Lower leg skin (tissue), 4 donors: ENCODE measurements at places on chromosomes 3 and 15.
A peak's percentile ranks its signal among the peaks of the same experiment; 100 is the strongest.

DNA sequence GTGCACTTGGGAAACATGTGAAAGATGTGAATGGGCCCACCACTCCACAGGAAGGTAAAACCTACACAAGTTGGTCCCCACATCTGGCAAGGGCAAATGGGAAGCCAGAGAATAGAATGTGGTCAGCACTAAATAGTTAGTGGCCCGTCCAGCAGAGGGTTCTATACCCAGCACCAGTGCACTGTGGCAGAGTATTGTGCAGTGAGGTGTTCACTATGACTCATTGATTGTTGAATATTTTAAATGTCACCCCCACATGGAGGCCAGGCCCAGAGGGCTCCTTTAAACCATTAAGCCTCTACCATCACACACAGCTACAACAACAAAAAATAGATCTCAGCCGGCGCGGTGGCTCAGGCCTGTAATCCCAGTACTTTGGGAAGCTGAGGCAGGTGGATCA, 11.7 kb downstream of the FRMD5 start:
- DNase-seq = no peak

GRCh38 chr3:55322638-55323037, 164.5 kb downstream of the WNT5A start:
- DNase-seq = no peak

DNA sequence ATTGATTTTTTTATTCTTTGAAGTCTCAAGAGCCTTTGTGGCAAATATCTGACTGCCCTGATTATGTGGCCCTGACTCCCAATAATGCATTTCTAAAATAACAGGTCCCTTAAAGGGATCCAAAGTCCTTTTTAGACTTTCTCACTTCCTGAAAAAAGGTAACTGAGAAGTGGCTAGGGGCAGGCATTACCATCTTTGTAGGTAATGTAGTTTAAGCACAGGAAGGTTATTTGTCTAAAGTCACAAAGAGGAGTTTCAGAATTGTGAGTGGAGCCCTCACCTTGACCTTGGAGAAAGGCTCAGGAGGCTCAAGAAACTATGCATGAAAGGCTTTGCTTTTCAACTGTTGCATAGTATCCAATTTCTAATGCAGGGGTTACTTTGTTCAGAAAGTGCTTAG, 142.9 kb upstream of the MRPL3 start:
- no peak for DNase-seq

- no peak for DNase-seq
Observed at GRCh38 chr3:12922881-12923431, 81.6 kb upstream of the RPL32 start.

DNA sequence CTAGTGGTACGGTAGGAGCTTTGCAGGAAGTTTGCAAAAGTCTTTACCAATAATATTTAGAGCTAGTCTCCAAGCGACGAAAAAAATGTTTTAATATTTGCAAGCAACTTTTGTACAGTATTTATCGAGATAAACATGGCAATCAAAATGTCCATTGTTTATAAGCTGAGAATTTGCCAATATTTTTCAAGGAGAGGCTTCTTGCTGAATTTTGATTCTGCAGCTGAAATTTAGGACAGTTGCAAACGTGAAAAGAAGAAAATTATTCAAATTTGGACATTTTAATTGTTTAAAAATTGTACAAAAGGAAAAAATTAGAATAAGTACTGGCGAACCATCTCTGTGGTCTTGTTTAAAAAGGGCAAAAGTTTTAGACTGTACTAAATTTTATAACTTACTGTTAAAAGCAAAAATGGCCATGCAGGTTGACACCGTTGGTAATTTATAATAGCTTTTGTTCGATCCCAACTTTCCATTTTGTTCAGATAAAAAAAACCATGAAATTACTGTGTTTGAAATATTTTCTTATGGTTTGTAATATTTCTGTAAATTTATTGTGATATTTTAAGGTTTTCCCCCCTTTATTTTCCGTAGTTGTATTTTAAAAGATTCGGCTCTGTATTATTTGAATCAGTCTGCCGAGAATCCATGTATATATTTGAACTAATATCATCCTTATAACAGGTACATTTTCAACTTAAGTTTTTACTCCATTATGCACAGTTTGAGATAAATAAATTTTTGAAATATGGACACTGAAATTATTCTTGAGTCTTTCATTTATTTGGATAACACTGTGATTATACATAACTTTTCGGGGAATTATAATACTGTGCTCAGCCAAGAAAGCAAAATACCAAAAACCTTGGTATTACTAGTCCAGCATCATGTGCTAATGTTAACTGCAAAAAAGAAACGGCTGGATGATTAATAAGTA, 2.2 kb downstream of the SOX2 start:
- DNase-seq = no peak

- no peak for DNase-seq
Observed at GRCh38 chr3:156837115-156837514, 11.0 kb downstream of the LEKR1 start.

GRCh38 chr3:119604878-119605277, 7.2 kb downstream of the PLA1A start:
- no peak for DNase-seq

DNA sequence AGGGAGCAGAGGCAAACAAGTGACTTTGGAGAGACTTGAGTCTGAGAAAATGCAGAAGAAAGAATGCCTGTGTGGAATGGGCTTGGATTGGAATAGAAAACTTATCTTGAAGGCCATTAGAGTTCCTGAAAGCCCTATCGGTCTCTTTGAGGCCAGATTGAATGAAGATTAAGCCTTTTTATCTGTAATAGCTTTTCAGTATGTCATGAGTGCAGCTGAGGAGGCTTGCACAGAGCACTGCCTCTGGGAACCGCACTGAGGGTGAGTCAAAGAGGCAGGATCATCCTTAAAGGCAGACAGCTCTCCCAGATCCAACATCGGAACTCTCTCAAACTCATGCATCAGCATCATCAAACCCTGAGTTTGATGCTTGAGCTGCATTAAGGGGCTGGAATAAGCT, 515.2 kb downstream of the NTRK3 start:
- no peak for DNase-seq

- DNase-seq = no peak
Observed at GRCh38 chr3:54349691-54350090, 227.3 kb downstream of the CACNA2D3 start.

- DNase-seq = no peak
Observed at GRCh38 chr3:146159037-146159436, 1.9 kb downstream of the PLOD2 start.

DNA sequence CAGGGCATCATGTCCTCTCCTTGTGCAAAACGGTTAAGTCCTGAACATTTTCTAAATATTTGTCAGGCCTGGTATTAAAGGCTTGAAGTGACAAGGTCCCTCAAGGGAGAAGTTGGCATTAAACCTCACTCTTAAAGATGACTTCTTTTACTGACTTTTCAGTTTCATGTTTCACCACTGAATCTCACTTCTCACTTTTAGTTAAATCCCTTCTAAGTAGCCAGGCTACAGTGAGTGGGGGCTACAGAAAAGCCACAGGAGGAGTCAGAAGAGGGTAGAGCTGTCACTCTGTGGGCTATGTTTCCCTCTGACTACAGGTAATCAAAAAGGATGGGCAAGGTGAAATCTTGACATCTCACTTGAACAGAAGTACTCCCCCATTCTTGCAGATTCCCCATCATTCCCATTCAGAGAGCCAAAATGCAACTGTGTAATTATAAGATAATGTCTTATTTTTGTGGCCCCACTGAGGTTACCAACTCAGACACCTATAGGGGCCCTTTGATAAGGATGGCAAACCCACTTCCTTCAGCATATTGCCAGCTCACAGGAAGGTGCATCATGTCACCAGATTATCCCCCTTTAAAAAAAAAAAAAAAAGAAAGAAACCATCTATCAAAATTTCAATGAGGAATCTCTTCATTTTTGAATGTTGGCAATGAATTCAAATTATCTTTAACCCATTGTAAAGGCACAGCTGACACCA, 790.1 kb upstream of the CFAP20DC start:
- DNase-seq = no peak

DNA sequence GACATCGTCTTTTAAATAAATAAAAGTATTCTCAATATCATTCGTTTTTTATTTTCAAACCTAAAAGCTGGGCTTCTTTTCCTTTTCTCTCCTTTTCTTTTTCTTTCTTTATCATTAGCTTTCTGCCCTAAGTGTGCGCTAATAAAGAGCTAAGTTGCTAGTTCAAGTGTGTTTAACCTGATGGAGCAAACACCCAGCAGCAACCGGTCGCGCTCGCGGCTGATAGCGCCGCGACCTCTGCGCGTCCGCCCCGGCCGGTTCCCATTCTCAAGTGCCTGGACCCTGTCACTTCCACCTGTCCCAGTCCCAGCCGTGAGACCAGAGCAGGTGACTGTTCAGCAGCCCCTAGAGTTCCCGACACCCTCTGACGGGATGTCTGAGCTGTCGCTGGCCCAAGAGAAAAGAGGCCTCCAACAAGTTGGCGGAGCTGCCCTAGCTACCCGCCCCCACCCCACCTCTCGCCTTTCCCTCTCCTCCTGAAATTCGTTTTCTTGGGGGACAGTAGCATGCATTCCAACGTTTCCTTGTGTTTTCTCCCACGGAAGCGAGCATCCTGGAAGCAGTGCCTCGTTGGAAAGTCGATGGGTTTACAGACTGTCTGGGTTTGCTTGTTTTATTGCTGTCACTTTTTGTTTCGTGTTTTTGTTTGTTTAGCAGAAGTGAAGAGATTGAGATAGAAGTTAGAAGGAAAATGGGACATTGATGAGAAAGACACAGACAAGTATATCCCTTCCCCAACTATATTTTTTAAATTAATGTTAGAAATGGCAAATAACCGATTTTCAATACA, 3.1 kb upstream of the MECOM start:
- no peak for DNase-seq

DNA sequence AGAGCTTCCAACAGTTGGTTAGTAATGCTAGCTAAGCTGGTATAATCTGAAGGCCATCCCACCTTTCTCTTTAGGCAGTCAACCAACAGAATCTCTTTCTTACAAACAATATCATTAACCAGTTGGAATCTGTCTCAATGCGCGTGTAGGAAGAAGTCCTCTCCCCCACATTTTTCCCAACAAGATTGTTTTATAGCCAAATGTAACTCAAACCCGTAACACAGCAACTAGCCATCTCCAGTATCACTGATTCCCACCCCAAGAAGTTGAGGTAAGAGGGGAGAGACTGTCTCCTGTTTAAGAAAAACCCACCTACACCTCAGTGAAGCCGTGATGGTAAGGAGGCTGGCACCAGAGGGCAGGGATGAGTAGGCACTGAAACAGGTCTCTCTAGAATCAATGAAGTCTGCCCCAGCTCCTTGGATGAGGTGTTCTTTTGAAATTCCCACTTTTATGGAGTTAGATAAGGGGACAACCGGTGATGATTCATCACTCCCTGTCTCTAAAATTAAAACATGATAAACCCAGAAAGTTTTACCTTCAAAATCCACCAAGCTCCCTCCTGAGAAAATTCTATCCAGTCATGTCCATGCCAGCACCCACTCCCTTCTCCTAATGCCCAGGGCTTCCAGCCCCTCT, 30.9 kb downstream of the CDC25A start:
- DNase-seq = no peak

GRCh38 chr3:148861277-148861869, 3.7 kb upstream of the CPA3 start:
- DNase-seq = no peak

GRCh38 chr15:67059127-67059553, 6.3 kb upstream of the SMAD3 start:
- no peak for DNase-seq

- no peak for DNase-seq
Observed at GRCh38 chr3:155748611-155749365, 3.9 kb upstream of the PLCH1 start.

GRCh38 chr3:29759411-29760225, 478.7 kb downstream of the RBMS3 start:
- no peak for DNase-seq

DNA sequence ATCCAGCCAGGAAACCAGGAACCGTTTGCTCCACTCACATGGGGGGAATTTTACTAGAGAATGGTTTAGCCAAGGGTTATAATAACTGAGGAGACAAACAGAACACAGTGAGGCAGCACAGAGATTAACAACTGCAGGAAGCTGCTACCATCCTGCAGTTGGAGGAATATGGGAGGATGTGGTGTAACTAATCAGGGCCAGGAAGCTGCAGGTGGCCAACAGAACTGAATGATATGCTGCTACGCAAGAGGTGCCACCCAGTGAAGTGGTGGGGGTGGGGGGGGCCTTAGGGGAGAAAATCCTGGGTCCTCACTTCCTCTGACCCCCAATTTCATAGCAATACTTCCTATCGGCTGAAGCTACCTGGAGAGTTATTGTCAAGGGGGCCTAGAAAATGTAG, 306.4 kb upstream of the STT3B start:
- DNase-seq = no peak

- no peak for DNase-seq
Observed at GRCh38 chr3:175518459-175518858, 659.3 kb downstream of the NAALADL2 start.

GRCh38 chr3:14451844-14452739, 49.7 kb downstream of the SLC6A6 start:
- DNase-seq = peak; percentile 96

DNA sequence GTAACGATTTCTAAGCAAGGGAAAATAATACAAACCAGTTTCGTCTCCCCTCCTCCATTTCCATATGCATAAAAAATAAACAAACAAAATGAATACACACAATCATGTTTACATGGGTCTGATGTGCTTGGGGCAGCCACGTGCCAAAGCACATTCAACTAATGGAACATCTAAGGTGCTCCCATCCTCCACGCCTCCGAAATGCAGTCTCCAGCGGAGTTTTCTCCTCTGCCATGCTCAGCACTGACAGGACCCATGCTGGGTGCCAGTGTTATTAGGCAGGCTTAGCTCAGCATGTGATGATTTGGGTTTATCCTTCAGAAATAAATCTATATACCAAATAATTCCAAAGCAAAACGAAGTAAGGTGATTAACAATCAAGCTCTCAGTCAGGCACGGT, 337.3 kb upstream of the ATP10A start:
- DNase-seq = no peak
